MM.1S (cell line): ENCODE measurements at places on chromosomes 1 and 21.

DNA sequence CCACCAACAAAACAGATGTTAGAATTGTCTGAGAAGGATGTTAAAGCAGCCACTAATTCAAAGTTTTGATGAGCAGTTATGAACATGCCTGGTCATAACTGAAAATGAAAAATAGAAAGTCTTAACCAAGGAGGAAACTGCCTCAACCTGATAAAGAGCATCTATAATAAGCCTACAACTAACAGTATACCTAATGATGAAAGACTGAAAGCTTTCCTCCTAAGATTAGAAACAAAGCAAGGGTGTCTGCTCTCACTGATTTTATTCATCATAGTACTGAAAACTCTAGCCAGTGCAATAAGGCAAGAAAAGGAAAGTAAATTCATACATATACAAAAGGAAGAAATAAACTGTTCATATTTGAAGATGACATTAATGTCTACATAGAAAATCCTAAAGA, 82.0 kb downstream of the KCNK1 start:
- peak; percentile 27 for DNase-seq

- no peak for DNase-seq
These were observed 374.9 kb upstream of the CAMK1G start for GRCh38 chr1:209208648-209209047.

- no peak for DNase-seq
These were observed 4.2 kb upstream of the KRTAP12-1 start for GRCh38 chr21:44686000-44686781.

DNA sequence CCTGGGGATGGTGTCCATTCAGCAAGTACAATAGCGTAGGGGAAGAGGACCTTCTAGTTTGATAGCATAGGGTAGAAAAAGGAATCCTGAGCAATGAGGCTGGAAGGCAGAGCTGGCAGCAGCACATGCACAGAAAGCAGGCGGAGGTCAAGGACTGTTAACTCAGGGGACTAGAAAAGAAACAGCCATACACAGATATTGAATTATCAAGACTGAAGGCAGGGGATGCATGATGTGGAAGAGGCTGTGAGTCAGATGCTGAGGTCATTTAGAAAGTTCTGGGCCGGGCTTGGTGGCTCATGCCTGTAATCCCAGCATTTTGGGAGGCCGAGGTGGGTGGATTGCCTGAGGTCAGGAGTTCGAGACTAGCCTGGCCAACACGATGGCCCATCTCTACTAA, 65.6 kb downstream of the OPTC start:
- no peak for DNase-seq

GRCh38 chr1:155454096-155454495, 108.5 kb downstream of the ASH1L start:
- DNase-seq, result no peak

DNA sequence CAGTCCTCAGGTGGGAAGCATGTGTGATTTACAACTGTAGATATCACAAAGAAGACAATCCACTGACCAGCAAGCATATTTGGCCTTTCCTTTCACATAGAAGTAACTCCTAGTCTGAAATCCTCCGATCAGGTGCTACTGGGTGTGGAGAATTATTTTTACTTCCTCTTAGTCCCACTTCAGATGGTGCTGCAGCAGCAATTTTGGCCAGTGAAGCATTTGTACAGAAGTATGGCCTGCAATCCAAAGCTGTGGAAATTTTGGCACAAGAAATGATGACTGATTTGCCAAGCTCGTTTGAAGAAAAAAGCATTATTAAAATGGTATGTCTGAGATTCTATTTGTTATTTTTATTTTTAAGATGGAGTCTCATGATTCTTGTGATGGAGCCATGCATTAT, 51.0 kb downstream of the SCP2 start:
- DNase-seq, result no peak

GRCh38 chr1:160837558-160838205, 25.0 kb downstream of the CD244 start:
- peak; percentile 67 for DNase-seq
